Activated effector memory CD4-positive, alpha-beta T cell treated with Interleukin-2 at 50 U/mL for 16 hours (primary cell): ENCODE measurements at places on chromosomes 4 and X.

GRCh38 chr4:16869594-16870245 lies 28.7 kb downstream of the LDB2 start:
- DNase-seq = no peak

GRCh38 chr4:29770627-29771026 lies 949.5 kb upstream of the PCDH7 start:
- no peak for DNase-seq

DNA sequence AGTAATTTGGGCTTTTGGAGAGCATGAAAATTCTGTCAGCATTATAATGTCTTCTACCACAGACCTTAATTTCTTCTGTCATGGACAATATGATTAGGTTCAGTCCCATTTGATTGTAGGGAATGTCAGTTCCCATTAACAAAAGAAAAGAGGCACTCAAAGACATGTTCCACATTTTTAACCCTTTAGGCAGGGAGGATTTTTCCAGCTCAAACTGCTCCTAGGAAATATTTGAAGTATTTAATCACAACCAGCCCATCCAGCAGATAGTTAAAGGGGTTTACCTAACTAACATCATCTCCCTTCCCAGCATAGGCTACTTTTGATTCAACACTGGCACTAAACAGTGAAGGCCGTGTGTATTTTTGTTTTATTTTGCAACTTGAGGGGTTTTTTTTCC lies 256.0 kb downstream of the DHX15 start:
- DNase-seq = no peak

DNA sequence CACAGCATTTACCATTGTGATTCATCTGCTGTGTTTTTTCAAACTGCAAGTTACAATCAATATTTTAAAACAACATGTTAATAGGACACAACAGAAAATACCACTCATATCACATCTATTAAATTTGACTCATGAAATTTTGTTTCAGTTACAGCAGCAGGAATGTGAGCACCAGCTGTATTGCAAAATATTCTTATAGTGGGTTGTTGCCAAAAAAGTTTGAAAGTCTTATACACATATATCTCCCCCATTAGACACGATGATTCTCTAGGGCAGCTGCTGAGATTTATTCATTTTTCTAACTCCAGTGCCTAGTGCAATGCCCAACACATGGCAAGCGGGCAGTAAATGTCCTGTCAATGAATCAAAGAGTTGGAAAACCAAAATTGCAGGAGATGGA lies 26.6 kb upstream of the NKX3-2 start:
- no peak for DNase-seq

DNA sequence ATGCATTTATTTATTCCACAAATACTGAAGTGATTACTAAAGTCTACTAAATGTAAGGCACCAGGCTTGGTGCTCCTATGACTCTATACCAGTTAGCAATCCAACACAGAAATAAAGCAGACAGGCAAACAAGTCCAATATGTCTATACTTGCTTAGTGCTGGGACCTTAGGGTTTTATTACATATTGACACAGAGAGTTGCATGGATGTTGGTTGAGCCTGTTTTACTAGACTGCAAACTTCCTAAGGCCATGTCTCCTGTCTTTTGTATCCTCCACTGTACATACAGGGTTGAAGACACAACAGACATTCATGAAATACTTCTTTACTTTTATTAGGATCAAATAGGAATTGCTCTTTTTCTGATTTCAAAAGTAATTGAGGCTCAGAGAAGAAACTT lies 69.0 kb downstream of the LNX1 start:
- DNase-seq = no peak

DNA sequence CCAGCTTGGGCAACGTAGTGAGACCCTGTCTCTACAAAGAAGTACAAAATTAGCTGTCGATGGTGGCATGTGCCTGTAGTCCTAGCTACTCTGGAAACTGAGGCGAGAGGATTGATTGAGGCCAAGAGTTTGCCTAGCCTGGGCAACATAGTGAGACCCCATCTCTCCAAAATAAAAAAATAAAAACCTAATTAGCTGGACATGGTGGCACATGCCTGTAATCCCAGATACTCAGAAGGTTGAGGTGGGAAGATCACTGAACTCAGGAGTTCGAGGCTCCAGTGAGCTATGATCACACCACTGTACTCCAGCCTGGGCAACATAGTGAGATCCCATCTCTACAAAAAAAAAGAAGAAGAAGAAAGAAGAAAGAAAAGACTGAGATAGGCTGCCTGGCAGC lies 17.4 kb downstream of the PLAC1 start:
- DNase-seq = no peak

DNA sequence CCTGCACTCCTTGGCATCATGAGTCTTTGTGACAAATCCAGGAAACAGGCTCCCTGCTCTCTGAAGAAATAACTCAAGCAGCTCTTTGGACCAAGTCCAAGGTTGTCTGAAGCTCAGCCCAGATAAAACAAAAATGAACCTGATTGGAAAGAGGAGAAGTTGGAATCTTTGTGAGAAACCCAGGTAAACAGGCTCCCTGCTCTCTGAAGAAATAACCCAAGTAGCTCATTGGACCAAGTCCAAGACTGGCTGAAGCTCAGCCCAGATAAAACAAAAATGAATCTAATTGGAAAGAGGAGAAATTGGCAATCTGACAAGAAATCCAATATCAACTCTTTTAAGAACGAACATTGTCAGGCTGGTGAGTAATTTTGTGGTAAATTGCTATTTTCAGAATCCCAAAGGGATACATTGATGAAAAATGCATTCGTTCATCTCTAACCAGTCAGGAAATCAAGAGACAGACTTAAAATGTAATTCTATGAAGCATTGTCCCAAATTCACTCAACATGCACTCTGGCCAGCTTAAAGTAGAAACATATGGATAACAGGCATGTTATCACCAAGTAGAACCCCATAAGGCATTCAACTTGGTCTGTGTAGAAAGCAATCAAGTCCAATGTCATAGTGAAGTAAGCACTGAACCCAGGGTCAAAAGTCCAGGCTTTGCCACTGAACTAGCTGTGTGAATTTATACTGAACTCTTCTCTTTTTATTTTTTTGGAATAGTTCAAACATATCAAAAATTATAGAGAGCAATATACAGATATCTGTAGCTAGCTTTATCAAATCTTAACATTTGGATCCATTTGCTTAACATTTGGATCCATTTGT lies 16.8 kb upstream of the NFXL1 start:
- DNase-seq = no peak
